ENCODE measurements at places on chromosomes 5 and 9.
A peak's percentile ranks its signal among the peaks of the same experiment; 100 is the strongest.

- peak; percentile 74 for DNase-seq
These were observed 100.4 kb downstream of the GAPVD1 start for GRCh38 chr9:125361837-125362531.

DNA sequence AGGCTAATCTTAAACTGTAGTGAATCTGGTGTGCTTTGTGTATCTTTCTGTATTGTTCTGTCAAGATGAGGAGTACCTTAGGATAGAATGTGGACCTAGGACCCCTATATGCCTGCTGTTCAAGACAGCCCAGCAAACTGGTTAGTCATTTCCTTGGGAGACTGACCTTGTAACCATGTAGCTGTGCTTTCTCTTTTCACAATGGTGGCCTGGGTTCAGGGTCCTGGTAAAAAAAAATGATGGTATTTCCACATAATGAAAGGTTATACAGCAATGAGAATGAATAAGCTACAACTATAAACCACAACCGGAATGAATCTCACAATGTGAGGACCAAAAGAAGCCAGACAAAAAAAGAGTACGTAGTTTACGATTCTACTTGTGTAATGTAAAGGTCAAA is 36.4 kb upstream of the F2RL1 start:
- DNase-seq, result no peak

DNA sequence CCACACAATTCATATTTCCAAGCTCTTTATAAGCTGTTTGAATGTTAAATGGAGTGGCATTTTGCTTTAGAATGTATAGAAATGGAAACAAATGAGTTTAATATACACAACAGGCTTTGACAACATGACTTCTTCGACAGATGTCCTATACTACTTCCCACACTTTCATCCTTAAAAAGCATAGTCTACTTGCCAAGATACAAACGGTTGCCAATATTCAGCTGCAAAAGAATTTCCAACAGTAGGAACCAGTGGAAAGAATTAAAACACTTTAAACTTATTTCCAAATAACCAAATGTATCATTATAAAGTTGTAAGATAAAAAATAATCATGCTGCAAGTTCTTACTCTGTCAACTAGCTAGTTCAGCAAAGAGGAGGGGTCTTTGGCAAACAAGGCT is 456.4 kb downstream of the PDE4D start:
- DNase-seq, result no peak

DNA sequence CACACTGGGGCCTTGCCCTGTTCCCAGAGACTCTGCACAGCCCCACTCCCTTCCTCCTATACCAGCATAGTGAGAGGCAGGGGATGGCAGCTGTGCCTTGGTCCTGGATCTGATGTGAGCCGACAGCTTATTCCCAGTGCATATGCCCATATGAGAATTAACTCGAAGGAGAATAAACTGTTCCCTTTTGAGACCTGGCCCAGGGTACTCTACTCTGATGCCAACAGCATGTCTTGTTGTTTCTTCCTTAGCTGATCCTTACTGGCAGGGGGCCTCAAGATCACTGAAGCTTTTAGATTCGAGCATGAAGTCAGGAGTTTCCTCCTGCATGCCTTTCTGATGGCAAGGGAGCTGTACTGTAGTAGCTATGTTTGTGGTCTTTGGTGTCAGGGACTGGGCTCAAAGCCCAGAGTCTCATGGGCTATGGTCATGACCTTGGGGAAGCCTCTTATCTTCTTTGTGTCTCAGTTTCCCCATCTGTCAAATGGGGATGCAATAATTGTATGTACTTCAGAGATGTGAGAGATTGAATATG is 57.1 kb downstream of the DOCK2 start:
- peak; percentile 10 for DNase-seq

- no peak for DNase-seq
These were observed 337.7 kb downstream of the FBXL7 start for GRCh38 chr5:15837551-15838289.

DNA sequence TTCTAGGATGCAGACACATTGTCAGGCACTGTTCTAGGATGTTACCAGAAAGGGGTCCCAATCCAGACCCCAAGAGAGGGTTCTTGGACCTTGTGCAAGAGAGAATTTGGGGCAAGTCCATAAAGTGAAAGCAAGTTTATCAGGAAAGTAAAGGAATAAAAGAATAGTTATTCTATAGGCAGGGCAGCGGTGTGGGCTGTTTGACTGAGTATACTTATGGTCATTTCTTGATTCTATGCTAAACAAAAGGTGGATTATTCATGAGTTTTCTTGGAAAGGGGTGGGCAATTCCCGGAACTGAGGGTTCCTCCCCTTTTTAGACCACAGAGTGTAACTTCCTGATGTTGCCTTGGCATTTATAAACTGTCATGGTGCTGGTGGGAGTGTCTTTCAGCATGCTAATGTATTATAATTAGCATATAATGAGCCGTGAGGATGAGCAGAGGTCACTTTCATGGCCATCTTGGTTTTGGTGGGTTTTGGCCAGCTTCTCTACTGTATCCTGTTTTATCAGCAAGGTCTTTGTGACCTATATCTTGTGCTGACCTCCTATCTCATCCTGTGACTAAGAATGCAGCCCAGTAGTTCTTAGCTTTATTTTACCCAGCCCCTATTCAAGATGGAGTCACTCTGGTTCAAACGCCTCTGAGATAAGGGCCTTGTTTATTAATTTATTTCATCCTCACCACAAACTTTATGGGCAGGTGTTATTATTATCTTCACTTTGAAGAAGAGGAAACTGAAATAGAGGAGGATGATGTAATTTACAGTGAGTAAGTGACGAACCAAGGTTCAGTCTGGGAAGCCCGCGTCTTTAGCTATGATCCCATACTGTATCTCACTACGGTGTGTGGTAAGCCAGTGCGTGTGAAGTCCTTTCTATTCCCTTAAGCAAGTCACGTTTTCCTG is 186.0 kb upstream of the KLF4 start:
- DNase-seq, result no peak

DNA sequence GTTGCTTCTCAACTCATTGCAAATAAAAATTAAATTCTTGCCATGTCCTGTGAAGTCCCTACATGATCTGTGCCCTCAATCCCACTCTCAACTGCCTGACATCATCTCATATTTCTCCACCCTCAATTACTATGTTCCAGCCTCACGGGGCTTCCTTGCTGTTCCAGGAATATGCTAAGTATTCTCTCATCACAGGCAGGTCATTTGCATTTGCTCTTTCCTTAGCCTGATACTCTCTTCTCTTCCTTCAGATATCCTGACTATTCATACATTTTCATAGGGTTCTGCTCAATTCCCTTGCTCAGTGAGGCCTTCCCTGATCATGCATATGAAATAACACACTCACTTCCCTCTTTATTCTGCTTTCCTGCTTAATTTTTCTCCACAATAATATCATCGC is 135.1 kb upstream of the DAB2 start:
- DNase-seq, result no peak

DNA sequence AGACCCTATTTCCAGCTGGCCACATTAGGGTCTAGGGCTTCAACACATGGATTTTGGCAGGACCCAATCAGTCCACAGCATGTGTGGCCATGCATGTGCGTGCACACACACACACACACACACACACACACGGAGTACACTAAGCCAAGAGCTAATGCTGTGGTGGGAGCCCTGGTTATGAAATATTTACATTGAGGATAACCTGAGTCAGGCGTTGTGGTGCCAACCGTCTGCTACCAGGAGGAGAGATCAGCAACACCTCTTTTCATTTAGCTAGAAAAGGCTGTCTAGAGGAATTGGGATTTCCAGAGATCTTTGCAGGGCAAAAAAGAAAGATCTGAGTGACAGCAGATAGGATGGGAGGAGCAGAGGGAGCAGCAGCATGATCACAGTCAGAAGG is 141.5 kb downstream of the TRPM3 start:
- no peak for DNase-seq

- no peak for DNase-seq
These were observed 78.6 kb downstream of the SERINC5 start for GRCh38 chr5:80177236-80177635.

DNA sequence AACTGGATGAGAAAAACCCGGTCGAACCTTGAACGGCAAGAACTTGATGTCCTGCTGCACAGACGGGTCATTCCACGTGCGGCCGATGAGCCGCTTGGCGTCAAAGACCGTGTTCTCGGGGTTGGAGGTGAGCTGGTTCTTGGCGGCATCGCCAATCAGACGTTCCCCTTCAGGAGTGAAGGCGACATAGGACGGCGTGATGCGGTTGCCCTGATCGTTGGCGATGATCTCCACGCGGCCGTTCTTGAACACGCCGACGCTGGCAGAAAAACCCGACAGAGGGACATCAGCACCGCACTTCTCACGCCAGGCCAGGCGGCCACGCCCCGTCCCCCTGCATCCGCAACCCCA is 519 bp downstream of the HSPA5 start:
- DNase-seq, result peak; percentile 60

- DNase-seq, result no peak
These were observed 721.3 kb upstream of the SEMA6A start for GRCh38 chr5:117295941-117296340.

- no peak for DNase-seq
These were observed 8.2 kb downstream of the OTULIN start for GRCh38 chr5:14672484-14673394.

- DNase-seq, result no peak
These were observed 90.3 kb upstream of the ZNF462 start for GRCh38 chr9:106772523-106773290.

DNA sequence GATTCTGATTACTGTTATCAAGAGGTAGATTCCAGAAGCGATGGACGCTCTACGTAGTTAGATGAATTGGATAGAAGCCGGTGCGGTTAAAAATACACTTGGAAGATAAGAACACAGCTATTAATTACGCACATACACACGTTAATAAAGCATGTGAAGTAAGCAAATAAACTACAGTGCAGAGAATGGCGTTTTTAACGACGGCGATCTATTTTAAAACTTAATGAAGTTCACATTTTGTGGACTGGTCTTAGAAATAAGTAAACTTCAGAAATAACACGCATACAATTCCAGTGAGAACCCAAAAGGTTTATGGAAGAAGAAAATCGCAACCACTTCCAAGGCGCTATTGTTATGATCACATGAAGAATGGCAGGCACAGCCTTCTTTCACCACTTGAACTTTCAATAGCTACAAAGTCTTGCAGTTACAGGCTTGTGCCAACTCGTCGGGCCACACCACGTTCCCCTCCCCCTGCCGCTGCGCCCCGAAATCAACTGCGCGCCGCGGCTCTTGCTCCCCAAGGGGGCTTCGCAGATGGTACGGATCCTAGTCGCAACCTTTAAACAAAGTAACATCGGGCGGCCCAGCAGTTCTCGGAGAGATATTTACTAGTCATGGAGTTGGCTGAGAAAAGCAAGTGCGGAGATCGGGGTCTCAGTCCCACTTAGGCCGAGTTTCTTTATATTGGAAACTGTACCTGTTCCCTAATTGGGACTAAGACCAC is 866 bp upstream of the SEMA6A start:
- DNase-seq, result peak; percentile 70

- no peak for DNase-seq
These were observed 55.9 kb upstream of the IL6ST start for GRCh38 chr5:56050551-56051255.

DNA sequence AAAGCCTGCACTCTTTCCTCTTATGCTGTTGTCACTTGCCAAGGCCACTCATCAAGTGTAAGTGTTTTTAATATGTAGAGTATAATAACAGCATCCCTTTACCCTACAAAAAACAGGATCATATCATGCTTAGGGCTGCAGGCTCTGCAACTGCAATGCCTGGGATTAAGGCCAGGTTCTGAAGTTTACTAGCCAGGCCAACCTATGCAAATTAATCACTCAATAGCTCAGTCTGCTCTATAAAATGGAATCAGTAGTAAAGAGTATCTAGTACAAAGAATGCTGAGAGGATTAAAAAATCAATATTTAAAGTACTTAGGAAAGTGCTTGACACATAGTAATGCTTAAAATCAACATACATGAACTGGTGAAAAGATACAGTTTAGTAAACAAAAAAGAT is 253.3 kb downstream of the EDIL3 start:
- peak; percentile 65 for DNase-seq

GRCh38 chr5:29462241-29462640 is 1731.2 kb upstream of the CDH6 start:
- no peak for DNase-seq

- no peak for DNase-seq
These were observed 68.5 kb downstream of the TRPC7 start for GRCh38 chr5:136296846-136297245.

- DNase-seq, result no peak
These were observed 56.8 kb upstream of the TMEM252 start for GRCh38 chr9:68597362-68597997.

DNA sequence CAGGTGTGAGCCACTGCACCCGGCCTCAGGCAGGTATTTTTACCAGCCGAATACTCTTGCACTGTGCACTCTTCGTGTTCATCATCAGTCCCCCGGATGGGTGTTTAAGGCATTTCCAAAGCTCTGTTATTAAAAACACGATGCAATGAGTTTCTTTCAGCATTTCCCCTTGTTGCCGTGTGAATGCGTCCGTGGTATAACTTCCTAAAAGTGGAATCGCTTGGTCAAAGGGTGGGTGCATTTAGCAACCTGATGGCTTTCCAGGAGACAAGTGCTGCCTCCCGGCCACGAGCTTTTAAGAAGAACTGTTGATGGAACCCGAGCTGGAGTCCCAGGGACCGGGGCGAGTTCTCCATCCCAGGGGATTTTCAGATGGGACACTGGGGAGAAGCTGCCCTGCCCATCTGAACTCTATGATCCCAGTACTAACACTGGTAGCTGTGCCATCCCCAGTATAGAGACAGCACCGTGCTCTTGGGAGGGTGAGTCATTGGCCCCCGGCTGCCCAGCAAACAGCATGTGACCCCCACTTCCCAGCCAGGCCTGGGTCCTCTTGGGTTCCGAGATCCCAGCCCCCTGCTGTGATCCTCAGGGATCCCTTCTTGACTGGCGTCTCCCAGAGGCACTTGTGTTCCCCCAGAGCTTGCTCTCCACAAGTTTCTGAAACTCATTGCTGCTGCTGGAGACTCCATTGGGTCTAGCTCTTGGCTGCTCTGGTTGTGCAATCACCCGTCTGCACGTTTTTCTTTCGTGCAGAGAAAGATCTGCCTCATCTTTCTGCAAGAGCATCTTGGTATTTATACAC is 169.5 kb upstream of the IER5L start:
- no peak for DNase-seq

DNA sequence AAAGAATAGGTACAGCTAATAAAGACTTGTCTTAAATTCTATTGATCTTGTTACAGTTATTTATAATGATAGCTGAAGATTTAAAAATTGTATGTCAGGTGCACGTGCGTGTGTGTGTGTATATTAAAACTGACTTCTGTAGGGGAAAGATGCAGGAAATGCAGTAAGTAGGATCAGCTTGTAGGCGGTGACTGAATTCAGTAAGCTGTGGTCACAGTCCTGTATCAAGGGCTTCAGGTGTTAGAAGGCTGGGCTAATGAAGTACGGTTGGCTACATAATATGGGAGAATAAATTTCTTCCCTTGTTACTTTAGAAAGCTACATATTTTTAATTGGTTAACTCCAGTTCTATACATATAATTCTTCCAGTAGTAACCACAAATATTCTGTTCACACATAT is 54.2 kb downstream of the LNPEP start:
- DNase-seq, result no peak

DNA sequence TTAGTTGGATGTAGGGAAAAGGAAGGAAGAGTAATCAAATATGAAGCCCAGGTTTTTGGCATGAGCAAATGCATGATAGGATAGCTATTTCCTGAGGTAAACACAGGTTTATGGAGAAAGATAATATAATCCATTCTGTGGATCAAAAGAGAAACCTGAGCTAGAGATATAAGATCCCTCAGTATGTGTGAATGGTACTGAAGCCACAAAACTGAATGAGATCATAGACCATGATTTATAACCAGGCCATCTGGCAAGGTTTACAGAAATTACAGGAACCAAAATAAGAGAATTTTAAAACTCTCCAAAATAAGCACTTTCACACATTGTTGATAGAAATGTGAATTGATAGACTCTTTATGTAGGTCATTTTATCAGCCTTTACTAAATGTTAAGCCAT is 28.7 kb upstream of the ECM2 start:
- no peak for DNase-seq

All from NCI-H524 (cell line).